ENCODE measurements at places on chromosomes 3 and 15.

- no peak for DNase-seq
These were observed 68.7 kb downstream of the SRGAP3 start for GRCh38 chr3:9180764-9181117.

DNA sequence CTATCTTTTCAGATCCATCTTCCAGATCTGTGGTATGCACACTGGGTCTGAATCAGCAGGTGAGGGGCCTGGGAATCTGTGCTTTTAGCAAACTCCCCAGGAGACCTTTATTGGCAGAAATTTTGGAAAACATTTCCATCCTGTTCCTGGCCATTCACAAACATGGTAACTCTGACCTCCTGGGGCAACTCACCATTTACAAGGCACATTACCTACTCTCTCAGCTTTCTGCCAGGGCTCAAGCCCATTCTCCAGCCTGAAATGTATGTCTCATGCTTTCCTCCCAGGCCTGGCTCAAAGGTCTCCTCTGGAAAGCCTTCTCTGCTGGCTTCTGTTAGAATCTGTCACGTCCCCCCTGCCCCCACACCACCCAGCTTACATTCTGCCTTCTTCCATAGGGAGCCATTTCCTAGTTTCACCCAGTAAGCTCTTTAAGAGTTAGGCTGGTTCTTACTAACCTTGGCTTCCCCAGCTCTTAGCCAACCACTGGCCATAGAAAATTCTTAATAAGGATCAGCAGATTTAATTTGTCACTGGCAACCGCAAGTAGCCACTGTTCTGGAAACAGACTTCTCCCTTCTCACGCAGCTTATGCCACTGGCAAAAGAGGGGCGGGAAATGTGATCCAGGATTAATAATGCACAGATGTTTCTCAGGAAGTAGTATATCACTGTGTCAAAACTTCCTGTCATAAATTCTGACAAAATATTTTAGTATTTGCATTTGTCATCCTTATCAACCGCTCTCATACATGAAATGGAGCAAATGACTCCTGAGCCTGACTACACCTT is 55.0 kb downstream of the RORA start:
- no peak for DNase-seq

GRCh38 chr3:99839613-99840012 is 22.0 kb downstream of the CMSS1 start:
- DNase-seq: no peak

- no peak for DNase-seq
These were observed 9.1 kb upstream of the ARHGEF3 start for GRCh38 chr3:56810577-56811545.

Measured in stromal cell of bone marrow (primary cell).